CD4-positive, alpha-beta T cell (primary cell): ENCODE measurements at places on chromosomes 2 and 18.

- no peaks in the 10 kb centered on the region for H3K27me3 ChIP-seq
- no peak for DNase-seq
- H3K4me3 ChIP-seq: no peak overlapping the region
- H3K27ac ChIP-seq: no peak overlapping the region
- no peaks in the 10 kb centered on the region for H3K4me1 ChIP-seq
These were observed 239.2 kb downstream of the RPIA start for GRCh38 chr2:88930659-88931058.

DNA sequence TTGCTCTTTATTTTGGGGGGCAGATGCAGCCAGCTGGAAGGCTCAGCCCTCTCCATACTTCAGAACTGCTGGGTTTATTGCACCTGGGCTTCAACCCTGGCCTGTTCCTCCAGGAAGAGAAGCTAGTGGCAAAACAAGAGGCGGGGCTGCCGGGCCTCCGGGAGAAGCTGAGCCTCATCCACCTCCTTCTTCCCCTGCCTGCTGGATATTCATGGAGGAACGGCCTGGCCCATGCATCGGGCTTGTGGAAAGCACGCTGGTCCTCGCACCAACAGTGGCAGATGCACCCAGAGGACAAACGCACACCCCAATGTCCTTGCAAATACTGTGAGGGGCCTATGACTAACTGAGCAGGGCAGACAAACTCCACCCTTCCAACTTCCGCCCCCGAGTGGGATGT, 30.6 kb downstream of the FAM178B start:
- DNase-seq: no peak
- no peak overlapping the region for H3K27ac ChIP-seq
- peaks cover 35% of the 10 kb centered on the region for H3K4me1 ChIP-seq
- no peak overlapping the region for H3K4me3 ChIP-seq

GRCh38 chr2:85978883-85979780, 90.3 kb upstream of the ST3GAL5 start:
- H3K36me3 ChIP-seq: no peaks in the 10 kb centered on the region
- no peaks in the 10 kb centered on the region for H3K4me1 ChIP-seq
- no peaks in the 10 kb centered on the region for H3K27me3 ChIP-seq
- no peak overlapping the region for H3K4me3 ChIP-seq
- H3K27ac ChIP-seq: no peak overlapping the region

DNA sequence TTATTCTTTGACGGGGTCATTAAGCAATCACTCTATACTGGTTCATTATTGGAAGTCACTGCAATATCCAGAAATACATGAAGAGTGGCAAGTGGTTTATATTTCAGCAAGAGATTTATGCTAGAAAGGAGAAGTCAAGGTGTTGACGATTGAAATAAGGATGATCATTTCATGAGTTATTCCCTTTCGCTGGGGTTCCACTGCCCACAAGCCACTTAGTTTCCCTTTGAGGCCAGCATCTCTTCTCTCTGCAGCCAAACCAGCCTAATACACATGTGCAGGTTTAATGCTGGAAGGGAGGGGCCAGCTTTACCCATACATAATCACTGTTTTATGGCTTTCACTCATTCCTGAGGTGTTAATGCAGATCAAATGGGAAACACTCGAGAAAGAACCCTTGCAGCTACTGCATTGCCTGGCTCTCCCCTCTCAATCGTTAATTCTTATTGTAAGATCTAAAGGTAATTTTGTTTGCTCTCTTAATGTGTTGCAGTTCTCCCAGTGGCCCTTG, 108.4 kb downstream of the MEIS1 start:
- DNase-seq: no peak
- H3K27ac ChIP-seq: no peak overlapping the region
- no peak overlapping the region for H3K4me3 ChIP-seq
- H3K4me1 ChIP-seq: no peaks in the 10 kb centered on the region
- H3K36me3 ChIP-seq: no peaks in the 10 kb centered on the region

- no peak overlapping the region for H3K4me3 ChIP-seq
- no peaks in the 10 kb centered on the region for H3K36me3 ChIP-seq
- no peaks in the 10 kb centered on the region for H3K4me1 ChIP-seq
- H3K27me3 ChIP-seq: no peaks in the 10 kb centered on the region
These were observed 81.7 kb downstream of the FAM161A start for GRCh38 chr2:61771904-61772845.

DNA sequence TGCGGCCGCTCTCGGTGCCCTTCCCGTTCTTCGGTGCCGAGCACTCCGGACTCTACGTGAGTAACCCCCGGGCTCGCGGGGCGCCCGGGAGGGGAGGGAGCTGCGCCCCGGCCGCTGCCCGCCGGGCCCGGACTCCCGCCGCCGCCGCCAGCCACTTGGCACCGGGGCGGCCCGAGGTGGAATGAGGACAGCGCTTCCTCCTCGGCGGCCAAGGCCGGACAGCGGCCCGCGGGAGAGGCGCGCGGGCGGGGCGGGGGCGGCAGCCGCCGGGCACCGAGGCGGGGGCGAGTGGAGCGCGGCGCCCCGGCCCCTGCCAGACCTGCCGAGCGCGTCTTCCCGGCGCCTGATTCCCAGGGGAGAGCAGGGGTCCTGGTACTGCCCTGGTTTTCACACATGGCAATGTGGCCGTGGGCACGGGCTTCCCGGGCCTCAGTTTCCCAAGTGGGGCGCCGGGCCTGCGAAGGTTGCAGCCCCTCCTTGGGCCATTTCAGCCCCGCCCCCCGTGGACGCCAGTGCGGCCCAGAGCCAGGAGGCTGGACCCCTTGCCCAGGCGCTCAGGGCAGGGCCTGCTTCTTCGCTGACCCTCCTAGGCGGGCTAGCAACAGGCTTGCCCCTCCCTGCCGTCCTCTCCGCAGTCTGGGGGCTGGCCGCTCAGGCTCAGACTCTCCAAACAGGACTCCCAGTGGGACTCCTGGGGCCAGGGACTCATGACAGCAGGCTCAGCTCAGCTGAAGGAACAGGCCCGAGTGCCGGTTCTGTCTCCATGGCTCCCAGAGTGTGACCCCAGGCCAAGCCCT, 775 bp downstream of the SNED1 start:
- no peak for DNase-seq
- peak overlapping the region; percentile 47 for H3K4me3 ChIP-seq
- no peaks in the 10 kb centered on the region for H3K36me3 ChIP-seq
- no peaks in the 10 kb centered on the region for H3K27me3 ChIP-seq

DNA sequence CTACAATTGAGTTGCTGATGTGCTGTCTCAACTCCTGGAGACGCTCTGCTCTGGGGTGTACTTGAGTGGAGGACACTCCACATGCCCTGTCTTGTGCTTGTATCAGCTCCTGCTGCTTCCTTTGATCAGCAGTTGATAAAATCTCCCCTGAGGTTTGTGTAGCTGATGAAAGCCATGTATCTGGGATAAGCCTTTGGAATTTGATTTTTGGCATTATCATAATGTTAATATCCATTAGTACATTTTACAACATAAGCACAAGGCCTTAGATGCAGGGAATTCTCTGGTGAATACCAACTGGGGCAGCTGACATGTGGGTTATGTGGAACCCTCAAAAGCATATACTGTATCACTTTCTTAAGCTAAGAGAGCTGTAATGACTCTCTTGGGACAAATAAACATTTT, 222.7 kb upstream of the ITGA4 start:
- peaks cover 7% of the 10 kb centered on the region for H3K36me3 ChIP-seq
- H3K27ac ChIP-seq: no peak overlapping the region
- H3K4me3 ChIP-seq: no peak overlapping the region
- no peak for DNase-seq
- no peaks in the 10 kb centered on the region for H3K4me1 ChIP-seq

DNA sequence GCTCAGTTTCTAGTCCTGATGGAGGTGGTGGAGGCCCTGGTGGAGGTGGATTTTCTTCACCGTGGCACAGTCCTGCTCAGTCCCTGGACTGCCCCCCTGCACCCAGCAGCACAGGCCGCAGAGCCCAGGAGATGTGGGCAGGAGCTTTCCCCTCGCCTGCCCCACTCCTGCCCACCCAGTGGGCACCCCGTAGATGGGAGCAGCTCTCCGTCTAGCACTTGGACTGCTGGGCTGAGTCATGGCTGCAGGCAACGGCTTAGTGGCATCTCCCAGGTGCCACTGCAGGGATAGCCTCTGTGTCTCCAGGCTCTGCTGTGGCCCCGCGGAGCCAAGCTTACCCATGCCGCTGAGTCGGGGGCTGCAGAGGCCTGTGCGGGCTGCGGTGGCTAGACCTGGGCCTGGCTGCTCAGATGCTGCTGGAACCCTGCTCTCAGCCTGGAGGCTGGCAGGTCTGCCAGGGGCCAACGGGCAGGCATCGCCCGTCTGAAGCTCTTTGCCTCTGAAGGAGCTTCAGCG, 92.3 kb upstream of the CTDP1 start:
- no peaks in the 10 kb centered on the region for H3K36me3 ChIP-seq
- DNase-seq: no peak
- H3K4me1 ChIP-seq: no peaks in the 10 kb centered on the region
- no peak overlapping the region for H3K27ac ChIP-seq
- H3K4me3 ChIP-seq: no peak overlapping the region
- peaks cover 2% of the 10 kb centered on the region for H3K27me3 ChIP-seq
